ENCODE measurements at places on chromosomes 13 and 19.

- peak; percentile 82 for DNase-seq
Observed at GRCh38 chr19:10105509-10106099, 558 bp upstream of the PPAN start.

DNA sequence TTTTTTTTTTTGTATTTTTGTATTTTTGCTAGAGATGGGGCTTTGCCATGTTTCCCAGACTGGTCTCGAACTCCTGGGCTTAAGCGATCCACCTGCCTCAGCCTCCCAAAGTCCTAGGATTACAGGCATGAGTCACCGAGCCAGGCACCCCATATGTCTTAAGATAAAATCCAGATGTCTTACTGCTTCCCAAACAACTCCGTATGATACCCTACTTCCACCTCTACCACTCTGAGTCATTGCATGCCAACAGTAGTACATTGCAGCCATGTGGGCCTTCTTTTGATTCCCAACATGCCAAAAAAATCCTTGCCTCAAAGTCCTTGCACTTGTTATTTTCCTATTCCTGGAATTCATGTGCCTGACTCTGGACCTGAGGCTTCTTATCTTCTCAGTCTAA is 799.2 kb downstream of the GPC5 start:
- no peak for DNase-seq

DNA sequence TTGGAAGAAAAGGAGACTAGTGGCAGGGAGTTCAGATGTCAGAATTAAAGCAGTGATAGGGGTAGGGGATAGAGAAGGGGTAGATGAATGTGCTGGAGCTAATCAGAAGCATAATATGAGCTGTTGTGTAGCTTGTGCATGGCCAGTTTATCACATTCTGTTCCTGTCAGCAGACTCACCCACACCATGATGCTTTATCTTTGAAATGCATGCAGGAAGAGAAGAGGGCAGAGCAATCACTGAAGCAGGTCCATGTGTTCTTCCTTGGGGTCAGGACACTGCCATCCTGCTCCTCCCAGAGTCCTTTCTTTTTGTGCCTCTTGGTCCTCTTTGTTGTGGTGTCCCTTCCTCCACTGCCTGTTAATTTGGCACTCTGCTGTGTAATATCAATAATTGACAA is 5.8 kb downstream of the CHAMP1 start:
- DNase-seq: no peak

DNA sequence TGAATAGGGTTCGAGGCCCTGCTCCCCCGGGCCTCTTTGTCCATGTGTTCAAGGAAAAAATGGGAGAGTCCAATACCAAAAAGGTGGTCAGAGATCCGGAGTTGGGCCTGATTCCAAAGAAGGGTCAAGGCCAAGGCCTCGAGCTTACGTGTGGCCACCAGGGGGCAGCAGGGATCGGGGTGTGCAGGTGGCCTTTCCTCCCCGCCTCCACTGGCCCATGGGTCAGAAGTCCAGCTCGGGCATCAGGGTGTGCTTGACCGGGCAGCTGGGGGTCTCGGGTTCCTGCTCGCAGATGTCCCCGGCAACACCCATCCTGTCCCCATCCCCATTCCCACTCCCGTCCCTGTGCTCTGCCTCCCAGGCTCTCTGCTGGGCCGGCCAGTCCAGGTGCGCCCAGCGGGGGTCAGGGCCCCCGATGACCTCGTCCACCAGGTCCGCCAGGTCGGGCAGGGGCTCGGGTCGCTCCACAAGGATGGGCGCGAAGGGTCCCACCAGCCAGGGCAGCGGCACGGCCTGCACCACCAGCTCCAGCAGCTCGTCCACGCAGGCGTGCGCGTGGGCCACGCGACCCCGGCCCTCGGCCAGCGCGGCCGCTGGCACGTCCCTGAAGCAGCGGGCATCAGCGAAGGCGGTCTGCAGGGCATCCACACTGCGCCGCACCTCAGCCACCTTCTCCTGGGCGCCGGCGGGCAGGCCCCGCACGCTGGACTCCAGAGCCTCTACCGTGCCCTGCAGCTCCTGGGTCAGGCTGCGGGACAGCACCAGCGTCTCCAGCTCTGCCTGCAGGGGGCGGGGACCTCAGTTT is 5.2 kb upstream of the PLIN4 start:
- DNase-seq: no peak

GRCh38 chr13:79485014-79485811 is 4.3 kb downstream of the NDFIP2 start:
- DNase-seq: no peak

- DNase-seq: no peak
Observed at GRCh38 chr19:47741544-47742140, 3.7 kb upstream of the NOP53 start.

DNA sequence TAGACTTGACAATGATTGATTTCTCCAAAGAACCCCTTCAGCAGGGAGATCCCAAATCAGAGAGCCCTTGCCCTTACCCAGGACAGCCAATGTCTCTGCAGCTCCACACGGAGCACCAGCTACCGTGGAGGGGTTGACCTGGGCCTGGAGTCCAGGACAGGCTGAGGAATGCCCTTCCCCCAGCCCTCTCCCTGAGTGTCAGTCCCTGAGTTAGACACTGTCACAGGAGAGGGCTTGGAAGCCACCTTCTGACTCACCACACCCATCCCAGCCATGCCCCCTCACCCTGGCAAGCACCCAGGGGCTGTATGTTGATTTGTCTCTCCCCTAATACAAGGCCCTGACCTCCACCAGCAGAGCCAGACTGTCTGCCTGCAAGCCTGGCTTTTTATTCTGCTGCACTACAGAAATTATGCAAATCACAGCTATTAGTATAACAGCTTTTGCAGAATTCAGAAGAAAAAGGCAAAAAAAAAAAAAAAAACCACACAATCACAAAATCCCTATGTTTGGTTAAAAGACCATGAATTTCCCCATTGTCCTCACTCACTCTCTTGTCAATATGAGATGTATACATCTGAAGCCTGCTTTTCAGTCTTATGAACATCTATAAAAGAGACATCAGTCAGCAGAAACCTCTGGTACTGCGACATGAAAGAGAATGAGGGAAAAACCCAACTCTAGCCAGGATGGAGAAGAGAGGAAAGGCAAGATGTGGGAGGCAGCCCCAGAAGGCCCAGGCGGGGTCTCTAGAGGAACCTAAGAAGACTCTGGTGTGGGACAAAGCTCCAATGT is 240.7 kb downstream of the UQCRFS1 start:
- DNase-seq: no peak

GRCh38 chr19:2552859-2553258 is 76.9 kb downstream of the GADD45B start:
- peak; percentile 54 for DNase-seq

GRCh38 chr19:35076026-35076370 is 34.5 kb downstream of the HPN start:
- DNase-seq: no peak

DNA sequence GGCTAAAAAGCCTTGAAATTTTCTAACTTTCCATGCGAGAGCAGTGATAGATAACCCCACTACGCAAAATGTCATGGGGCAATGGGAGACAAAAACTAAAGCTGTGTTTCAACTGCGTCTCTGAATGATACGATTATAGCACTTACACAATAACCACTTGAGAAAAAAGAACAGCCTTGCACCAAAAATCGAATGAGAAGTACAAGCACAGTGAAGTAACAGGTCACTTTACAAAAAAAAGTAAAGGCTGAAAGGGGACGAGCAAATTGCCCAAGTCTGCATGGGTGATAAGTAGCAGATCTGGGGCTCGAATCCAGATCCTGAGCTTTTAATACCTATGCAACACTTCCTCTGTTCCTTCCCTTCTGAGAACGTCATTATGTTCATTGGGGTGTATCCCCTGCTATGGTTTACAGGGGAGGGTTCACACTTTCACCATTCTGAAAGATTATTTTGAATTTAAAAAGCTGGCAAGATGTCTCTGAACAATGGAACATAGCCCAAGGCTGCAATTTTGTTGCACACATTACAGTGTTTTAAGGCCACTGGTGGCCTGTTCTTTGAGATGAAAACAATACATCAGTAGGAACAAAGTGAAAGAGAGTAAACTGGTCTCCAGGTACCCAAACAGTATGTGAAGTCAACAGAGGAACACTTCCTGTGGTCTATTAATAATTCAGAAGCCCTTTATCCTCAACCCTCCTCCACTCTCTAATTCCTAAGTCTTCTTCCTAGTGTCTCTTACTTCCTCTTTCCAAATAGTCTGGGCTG is 3.2 kb downstream of the CPB2 start:
- DNase-seq: no peak

DNA sequence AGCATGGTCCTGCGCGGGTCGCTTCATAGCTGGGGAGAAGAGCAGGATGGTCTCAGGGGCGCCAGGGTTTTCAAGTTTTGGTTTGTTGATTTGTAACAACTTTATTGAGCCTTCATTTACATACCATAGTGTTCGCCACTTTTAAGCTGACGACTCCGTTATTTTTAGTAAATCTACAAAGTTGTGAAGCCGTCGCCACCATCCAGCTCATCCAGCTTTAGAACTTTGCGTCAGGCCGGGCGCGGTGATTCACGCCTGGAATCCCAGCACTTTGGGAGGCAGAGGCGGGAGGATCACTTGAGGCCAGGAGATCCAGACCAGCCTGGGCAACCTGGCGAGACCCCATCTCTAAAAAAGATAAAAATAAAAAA is 404 bp downstream of the C19orf44 start:
- DNase-seq: no peak

DNA sequence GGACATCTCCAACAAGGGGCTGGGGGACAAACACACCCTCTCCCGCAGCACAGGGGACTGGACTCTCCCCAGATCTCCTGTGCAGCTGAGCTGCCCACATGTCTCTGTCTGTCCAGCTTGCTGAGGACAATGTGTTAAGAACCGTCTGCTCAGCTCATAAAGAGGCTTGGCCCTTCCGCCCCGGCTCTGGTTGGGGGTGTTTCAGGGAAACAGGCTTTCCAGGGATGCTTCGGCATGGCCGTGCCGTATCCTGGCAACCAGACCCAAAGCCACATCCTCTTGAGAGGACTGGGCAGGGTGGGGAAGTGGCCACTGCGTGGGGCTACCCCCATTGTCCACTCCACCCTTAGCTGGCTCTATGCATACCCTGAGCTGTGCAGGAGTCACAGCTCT is 41.1 kb upstream of the CHST8 start:
- no peak for DNase-seq

DNA sequence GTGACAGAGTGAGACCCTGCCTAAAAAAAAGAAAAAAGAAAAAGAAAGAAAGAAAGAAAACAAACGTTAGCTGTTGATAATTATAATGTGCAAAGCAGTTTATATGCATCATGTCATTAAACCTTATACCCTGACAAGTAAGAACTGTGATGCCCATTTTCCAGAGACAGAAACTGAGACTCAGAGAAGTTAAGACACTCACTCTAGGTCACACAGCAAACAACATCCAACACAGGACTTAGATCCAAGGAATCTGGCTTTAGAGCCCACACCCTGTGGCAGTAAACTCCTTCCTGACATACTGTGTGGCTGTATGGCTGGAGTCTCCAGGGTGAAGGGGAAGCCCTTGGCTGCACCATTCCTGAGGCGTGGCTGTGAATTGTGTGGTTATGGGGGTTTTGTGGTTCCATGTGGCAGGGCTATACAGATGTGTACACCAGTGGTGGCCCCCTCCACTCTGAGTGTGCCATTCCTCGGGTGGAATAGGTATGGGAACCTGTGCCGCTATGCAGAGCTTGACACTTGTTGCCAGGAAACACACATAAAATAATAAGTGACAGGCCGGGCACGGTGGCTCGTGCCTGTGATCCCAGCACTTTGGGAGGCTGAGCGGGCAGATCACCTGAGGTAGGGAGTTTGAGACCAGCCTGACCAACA is 15.6 kb downstream of the AXL start:
- no peak for DNase-seq

DNA sequence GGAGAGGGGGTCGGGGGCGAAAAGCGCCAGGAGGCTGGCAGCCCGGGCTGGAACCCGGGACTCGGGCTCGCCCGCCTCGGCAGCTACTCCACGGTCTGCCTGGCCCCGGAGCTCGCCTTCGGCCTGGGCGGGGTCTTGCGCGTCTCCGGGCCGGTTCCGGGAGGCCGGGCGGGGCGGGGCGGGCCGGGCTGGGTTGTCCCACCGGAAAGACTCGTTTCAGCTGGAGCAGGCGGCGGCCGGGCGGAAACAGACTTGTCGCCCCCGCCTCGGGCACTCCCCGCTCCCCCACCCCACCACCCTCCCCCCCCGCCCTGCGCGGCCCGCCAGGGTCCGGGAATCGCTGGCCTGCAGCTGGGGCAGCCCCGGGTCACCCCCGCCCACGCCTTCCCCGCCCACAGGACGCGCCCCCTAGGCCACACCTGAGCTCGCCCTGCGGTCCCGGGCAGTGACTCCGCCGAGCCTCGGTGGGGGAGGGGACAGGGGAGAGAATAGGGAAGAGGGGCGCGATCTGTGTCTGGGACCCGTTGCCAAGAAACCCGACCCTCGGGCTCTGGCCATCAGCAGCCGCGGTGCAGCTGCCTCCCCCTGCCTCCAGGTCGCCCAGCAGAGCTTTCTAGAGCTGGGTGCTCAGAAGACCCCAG is 109.4 kb downstream of the KCTD15 start:
- no peak for DNase-seq

DNA sequence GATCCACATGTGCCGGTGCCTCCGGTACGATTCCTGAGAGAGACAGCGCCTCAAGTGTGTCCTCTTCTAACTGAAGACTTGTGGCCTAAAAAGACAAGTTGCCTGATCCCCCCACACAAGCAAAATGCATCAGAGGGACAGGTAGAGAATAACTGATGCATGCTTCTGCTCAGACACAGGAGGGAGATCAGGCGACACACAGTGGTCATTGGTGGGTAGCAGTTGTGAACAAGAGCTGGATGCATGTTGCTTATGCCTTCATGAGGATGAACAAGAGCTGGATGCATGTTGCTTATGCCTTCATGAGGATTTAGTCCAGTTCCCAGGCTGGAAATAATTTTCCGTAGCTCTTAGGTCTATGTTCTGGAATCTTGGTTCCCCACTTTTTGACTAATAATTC is 505.6 kb downstream of the MYO16 start:
- DNase-seq: no peak

GRCh38 chr13:106246242-106246641 is 289.2 kb downstream of the EFNB2 start:
- no peak for DNase-seq

DNA sequence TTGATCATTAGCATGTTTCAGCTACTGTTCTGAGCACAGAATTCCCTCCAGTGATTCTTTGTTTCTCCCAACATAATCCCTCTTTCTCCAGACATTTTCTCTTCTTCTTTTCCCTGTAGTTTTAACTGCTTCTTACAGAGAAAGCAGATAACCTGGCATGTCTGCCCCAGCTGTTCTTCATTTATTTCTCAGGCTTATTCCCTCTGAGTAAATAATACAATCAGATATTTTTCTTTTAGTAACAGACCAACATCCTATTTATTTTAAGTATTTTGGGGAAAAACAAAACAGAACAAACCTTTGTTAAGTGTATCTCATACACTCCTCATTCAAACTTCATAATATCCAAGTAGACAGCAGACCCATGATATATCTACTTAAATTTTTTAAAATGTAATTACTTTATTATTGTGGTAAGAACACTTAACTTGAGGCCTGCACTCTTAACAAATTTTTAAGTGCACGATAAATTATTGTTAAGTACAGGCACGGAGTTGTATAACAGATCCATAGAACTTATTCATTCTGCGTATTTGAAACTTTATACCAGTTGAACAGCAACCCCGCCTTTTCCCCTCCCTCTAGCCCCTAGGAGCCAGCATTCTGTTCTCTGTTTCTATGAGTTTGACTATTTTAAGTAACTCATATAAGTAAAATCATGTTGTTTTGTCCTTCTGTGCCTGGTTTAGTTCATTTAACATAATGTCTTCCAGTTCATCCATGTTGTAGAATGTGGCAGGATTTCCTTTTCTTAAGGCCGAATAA is 540.0 kb downstream of the LMO7 start:
- DNase-seq: no peak

- no peak for DNase-seq
Observed at GRCh38 chr13:49657241-49657641, 28.9 kb downstream of the ARL11 start.

All from activated naive CD4-positive, alpha-beta T cell treated with anti-CD3 and anti-CD28 coated beads, Interleukin-2, amount 50 U/mL, for 16 hours (primary cell).